ENCODE measurements at places on chromosomes 16 and 17. TPM values are rescaled to one million over a fixed set of nuclear protein-coding genes. Genes with fewer than 3 reads are reported as not detected.
A peak's percentile ranks its signal among the peaks of the same experiment; 100 is the strongest.

Gene HOXB5
- total RNA-seq, result not detected

Gene ACLY
- 24.5 TPM for total RNA-seq

DNA sequence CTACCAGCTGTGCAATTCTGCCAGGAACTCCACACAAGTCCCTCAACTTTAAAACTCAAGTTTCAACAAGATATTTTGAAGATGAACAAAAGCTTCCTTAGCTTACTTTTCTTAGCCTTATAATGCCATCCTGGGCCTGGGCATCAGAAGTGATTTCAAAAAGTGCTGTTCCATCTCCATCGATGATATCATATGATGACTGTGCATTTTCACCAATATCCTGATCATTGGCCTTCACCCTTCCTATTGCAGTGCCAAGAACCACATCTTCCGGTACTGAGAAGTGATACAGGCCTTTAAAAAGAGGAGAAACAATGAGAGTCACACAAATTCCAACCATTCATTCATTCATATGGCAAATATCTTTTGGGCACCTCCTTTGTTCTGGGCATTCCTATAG is 215.4 kb downstream of the CDH8 start:
- DNase-seq, result no peak

DNA sequence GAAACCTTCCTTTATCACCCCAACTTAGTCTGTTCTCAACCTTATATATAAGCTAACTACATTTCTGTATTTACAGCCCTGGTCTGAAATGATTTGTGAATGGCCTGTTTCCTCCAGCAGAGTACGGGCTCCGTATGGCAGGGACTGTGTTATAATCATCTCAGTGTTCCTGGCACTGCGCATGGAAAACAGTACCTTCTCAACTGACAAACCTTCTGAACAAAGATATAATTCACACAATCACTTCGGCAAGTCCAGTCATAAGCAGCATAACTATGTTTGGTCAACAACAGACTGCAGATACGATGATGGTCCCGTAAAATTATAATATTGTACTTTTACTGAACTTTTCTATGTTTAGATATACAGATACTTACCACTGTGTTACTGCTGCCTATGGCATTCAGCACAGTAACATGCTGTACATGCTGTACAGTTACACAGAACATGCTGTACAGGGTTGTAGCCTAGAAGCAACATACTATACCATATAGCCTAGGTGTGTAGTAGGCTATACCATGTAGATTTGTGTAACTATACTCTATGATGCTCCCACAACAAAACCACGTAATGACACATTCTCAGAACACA is 30.0 kb downstream of the ANKFY1 start:
- no peak for DNase-seq

GRCh38 chr17:45902892-45903346 is 8.6 kb downstream of the MAPT start:
- DNase-seq, result no peak

Gene OR4D1
- total RNA-seq, result not detected

GRCh38 chr17:8300627-8301242 is 5.5 kb upstream of the SLC25A35 start:
- DNase-seq, result peak; percentile 52

Gene ABI3
- 5.6 TPM for total RNA-seq

DNA sequence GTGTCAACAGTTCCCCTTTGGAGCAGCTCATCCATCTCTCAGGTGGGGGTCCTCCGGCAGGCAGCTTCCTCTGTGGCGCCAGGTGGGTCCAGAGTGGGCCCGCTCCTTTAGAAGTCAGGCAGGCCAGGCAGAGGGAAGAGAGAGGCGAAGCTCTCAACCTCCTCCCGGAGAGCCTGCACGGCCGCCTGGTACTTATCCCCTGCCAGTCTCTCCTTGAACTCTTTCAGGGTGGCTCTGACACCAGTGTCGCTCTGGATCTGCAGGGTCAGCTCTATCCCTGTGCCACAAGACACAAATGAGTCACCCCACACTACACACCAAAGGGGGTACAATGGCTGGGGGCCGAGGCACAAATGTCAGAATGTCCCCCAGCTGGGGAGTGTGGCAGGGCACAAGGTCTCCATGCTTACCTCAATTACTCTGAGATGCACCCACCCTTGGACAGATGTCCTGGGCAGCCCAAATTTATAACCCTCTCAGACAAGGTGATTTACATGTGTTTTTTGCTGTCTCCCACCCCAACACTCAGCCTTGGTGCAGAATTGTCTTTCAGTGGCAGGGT is 13.6 kb downstream of the SMCR8 start:
- no peak for DNase-seq

All from left ventricle myocardium superior (tissue), 1 donor.